Skeletal muscle tissue (tissue), 5 donors: ENCODE measurements at places on chromosomes 1 and 21. TPM values are rescaled to one million over a fixed set of nuclear protein-coding genes. Genes with fewer than 3 reads are reported as not detected.

Gene CEP104
- 26.1 TPM for total RNA-seq

Gene SAMD11
- 3.7 TPM for total RNA-seq

Gene DDAH1
- 12.0 TPM for total RNA-seq

Gene PLA2G2A
- total RNA-seq: not detected

Gene LCE1E
- not detected for total RNA-seq

Gene KCNN3
- 3.7 TPM for total RNA-seq

Gene RNF186
- not detected for total RNA-seq

Gene CRYBG2
- not detected for total RNA-seq

Gene CFAP107
- total RNA-seq: under 0.01 TPM

Gene CAPN8
- 1.0 TPM for total RNA-seq

Gene STXBP3
- total RNA-seq: 28.2 TPM

Gene RHCE
- 0.52 TPM for total RNA-seq

Gene STIL
- total RNA-seq: 4.7 TPM

Gene IL12RB2
- 3.1 TPM for total RNA-seq

Gene IGSF3
- 28.7 TPM for total RNA-seq

Gene ERRFI1
- 3.7 TPM for total RNA-seq

Gene SMCP
- total RNA-seq: not detected

Gene APOBEC4
- total RNA-seq: not detected

Gene NAV1
- 11.0 TPM for total RNA-seq

Gene CYP2J2
- total RNA-seq: 38.1 TPM

Gene RGS8
- total RNA-seq: not detected

Gene MAP10
- total RNA-seq: 2.1 TPM

Gene HHAT
- total RNA-seq: 4.7 TPM

Gene TNFRSF4
- total RNA-seq: 0.52 TPM

Gene KLHL12
- total RNA-seq: 15.1 TPM

Gene STK40
- 11.0 TPM for total RNA-seq

Gene NT5C1A
- total RNA-seq: 11.0 TPM

Gene LCE3E
- total RNA-seq: not detected

Gene IER5
- total RNA-seq: 11.0 TPM

Gene ZNF593OS
- not detected for total RNA-seq

Gene PIK3CD
- total RNA-seq: 4.2 TPM

Gene FMO4
- total RNA-seq: 2.6 TPM

Gene HEYL
- total RNA-seq: 11.0 TPM

Gene C8A
- total RNA-seq: not detected

Gene GALE
- total RNA-seq: 17.2 TPM

Gene CELA3B
- not detected for total RNA-seq

Gene SF3B4
- 8.4 TPM for total RNA-seq
